ENCODE measurements at places on chromosomes 5 and 9.
A peak's percentile ranks its signal among the peaks of the same experiment; 100 is the strongest.

DNA sequence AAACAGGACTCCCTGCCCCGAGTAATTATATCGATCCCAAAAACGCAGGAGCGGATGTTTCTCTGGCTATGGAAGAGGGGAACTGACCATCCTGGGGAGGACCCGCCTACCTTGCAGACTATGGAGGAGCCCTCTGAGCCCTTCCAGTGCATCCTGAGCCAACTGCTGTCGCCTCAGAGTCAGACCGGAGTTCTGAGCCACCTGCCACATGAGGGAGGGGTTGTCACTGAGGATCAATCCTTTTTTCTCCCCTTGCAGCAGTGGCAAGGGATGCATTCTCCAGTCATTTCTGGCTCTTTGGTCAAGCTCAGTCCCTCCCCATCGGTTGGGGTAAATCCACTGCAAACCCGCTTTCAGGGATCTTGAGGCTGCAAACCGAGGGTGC, 709 bp downstream of the FANCG start:
- no peak for DNase-seq

DNA sequence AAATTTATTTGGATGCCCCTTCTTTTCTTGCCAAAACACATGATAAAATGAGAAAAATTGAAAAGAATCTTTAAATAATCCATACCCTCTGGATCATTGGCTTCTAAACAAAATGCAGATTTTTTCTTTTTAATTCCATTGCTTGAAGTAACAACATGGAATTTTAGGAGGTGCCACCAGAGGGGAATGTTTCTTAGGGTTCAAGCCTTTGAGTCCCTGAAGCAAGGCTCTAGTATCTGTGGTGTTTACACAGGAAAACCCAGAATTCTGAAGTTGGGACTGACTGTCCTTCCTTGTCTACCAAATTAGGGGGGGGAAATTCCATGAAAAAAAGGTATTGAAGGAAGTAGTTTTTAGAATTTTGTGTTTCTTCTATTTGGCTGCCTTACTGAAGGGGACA, 69.4 kb downstream of the LMNB1 start:
- DNase-seq: peak; percentile 41

DNA sequence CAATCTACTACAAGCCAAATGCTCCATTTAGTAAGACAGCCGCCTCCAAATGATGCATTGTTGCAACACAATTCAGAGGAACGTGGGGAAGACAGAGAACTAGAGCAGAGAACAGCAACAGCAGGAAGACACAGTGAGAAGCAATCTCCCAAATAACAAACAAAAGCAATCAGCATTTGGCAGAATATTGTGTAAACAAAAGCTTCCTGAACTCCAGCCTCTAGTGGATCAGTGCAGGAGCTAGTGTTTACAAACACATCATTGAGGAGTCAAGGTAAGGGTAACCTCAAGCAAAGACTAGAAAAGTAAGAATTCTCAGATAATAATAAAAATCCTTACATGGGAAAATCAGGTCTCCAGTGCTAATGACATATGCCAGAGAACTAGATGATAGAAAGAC, 20.6 kb downstream of the FST start:
- no peak for DNase-seq

GRCh38 chr9:1201262-1201661, 151.1 kb downstream of the DMRT2 start:
- no peak for DNase-seq
